ENCODE measurements at places on chromosomes 3 and 15.

DNA sequence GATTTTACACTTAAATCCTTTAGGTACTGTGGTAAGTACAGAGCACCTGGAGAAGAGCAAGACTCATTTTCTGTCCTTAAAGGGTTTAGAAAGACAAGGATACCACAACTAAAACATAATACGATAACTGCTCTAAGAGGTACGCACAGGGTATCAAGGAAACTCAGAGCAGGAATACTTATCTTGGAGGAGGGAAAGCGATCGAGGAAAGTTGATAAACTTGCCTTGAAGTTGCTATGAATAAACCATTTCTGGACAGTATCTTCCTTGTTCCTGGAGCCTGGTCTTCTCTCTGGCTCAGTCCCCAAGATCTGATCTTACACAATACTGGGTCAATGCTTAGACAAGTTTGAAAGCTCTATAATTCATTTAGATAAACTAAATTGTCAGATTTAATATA lies 17.6 kb upstream of the GATM start:
- DNase-seq = no peak

- no peak for DNase-seq
These were observed 162.3 kb upstream of the TPM1 start for GRCh38 chr15:62880278-62880677.

DNA sequence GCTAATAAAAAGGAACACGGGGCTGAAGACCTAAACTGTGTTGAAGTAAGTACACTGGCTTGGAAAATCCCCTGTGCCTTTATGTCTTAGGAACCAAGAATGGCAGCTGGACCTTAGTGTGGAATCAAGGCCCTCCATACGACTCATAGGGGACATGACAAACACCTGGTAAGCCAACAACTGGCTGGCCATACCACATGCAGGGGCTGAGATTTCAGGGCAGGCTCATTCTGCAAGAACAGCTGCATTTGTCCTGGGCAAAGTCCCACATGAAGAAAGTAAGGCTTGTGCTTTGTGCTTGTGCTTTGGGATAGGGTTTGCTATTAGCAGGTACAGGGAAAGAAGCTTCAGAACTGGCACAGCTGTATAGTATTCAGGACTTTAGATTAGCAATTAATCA lies 18.0 kb downstream of the ETV5 start:
- DNase-seq = no peak

DNA sequence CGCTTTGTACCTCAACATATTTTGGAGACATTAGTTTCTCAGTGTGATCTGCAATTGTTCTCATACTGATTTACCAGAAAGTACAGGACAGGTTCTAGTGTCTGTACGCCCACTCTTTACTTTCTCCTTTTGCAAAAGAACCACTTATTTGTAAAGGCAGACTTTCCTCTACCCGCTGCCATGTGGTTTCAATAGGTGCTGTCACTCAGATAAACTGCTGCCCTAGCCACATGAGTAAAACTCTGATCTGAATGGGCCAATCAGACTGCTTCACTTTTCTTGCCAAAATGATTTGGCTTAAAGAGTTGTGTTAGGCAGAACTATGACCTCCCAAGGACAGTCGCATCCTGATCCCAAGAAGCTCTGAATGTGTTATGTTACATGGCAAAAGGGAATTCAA lies 984.6 kb upstream of the NR2F2 start:
- DNase-seq = no peak

DNA sequence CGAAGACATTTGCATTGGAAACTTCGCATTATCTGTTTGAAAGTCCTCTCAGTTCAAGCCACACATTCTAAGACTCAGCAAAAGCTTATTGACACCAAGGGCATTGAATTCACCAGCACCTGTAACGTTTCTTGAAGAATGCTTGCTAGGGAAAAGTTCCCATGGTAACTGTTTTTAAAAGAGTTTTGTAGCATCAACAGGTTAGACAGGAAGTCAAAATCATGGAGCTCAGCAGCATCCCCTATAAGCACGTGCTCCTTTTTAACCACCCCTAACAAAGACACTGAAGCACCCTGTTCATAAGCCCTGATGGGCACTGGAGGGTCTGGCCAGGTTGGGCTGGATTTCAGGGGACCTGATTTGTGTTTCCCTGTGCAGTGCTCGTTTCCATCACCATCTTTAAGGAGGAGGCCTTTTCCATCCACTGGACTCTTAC lies 229.7 kb upstream of the BHLHE40 start:
- DNase-seq = no peak

GRCh38 chr3:194083637-194084224 lies 52.2 kb upstream of the HES1 start:
- DNase-seq = no peak

DNA sequence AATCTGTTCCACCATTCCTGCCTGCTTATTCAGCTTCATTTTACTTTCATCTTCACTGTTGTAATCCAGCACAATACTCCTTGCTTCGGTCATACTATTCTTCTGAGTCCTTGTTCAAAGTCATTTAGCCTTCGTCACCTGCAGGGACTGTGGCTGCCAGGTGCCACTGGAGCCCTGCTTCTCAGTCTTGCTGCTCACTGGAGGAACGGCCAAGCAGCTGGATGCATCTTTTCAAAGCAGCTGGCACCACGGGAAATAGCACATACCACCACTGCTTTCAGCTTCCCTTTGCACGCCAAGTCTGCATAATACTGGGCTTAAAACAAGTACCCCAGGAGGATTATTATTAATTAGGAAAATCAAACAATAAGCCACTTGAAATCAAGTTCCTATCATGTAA lies 287.6 kb downstream of the BCHE start:
- DNase-seq = no peak

- no peak for DNase-seq
These were observed 361.4 kb downstream of the CHL1 start for GRCh38 chr3:557972-558371.

- no peak for DNase-seq
These were observed 127.6 kb upstream of the TMCO5A start for GRCh38 chr15:37806808-37807207.

GRCh38 chr3:148866261-148866660 lies 1.2 kb downstream of the CPA3 start:
- DNase-seq = no peak

GRCh38 chr3:74787011-74787410 lies 172.6 kb upstream of the CNTN3 start:
- DNase-seq = no peak

DNA sequence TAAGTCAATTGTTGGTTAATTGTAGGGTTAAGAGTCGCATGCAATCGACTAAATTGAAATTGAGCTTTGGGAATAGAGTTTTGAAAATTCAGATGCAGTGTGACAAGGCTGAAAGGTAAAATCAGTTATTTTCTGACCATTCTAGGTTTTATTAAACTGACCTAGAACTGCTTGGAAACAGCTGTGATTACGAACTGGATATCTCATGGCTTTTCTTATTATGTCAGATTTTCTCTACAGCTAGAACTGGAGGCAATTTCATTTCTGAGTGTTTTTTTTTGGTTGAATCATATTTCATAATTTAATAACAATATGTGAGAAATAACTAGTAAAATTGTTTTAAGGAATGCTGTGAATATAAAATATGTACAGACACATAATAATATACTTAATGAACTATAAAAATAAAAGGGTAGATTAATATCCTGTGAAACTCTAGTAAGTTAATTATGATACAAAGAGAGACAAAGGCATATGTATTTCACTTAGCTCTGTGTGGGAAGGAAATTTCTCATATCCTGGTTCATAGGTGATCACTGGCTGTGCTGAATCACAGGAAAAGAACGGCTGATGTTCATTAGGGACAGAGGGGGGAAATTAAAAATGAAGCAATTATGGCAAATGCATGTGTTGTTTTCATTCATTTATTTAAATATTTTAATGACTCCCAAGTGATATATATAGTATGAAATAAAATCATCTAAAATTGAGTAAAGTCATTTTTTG lies 403.2 kb downstream of the ZIC1 start:
- DNase-seq = no peak
